G401 (cell line): ENCODE measurements at places on chromosomes 13 and 19. TPM values are rescaled to one million over a fixed set of nuclear protein-coding genes. Genes with fewer than 3 reads are reported as not detected.

Gene LYPD5
- total RNA-seq, result not detected in 2 replicates

Gene PMIS2
- total RNA-seq, result not detected in 2 replicates

Gene S1PR5
- 13.5 and 22.1 TPM in 2 replicates for total RNA-seq

Gene ARHGAP35
- total RNA-seq, result 11.6 and 14.2 TPM in 2 replicates

Gene CYP2A7
- total RNA-seq, result not detected in 2 replicates

Gene CCDC122
- total RNA-seq, result not detected in 2 replicates

Gene ZNF701
- 1.1 and 1.2 TPM in 2 replicates for total RNA-seq
